GM19239 (cell line): ENCODE measurements at places on chromosomes 12 and 14.

GRCh38 chr12:18358077-18358476 is 96.8 kb downstream of the PIK3C2G start:
- no peak for DNase-seq

GRCh38 chr12:9717070-9717925 is 15.6 kb downstream of the CLECL1 start:
- no peak for DNase-seq

GRCh38 chr12:33670284-33670683 is 230.7 kb upstream of the SYT10 start:
- no peak for DNase-seq

DNA sequence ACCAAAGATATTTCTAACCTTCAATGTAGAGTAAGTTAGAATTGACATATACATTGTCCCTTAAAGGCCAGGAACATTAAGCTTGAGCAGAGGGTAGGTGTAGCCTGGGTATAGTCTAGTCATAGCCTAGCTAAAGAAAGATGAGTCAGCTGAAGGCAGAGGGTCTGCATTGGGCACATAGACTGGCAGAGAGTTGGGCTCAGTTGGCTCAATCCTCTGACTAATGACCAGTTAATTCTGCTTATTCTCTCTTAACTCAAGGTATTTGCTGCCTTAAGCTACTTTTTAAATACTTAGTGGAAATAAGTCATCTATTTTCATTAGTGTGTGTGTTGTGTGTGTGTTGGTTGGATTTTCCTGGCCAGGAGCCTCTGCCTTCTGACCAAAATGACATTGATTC is 467.1 kb downstream of the RAD51B start:
- no peak for DNase-seq
